Activated B cell treated with CpG ODN at 0.5 μM for 24 hours (primary cell): ENCODE measurements at places on chromosomes 2 and 18. TPM values are rescaled to one million over a fixed set of nuclear protein-coding genes. Genes with fewer than 3 reads are reported as not detected.

The PRKRA gene
- total RNA-seq, result 49.6 and 61.3 TPM in 2 replicates

DNA sequence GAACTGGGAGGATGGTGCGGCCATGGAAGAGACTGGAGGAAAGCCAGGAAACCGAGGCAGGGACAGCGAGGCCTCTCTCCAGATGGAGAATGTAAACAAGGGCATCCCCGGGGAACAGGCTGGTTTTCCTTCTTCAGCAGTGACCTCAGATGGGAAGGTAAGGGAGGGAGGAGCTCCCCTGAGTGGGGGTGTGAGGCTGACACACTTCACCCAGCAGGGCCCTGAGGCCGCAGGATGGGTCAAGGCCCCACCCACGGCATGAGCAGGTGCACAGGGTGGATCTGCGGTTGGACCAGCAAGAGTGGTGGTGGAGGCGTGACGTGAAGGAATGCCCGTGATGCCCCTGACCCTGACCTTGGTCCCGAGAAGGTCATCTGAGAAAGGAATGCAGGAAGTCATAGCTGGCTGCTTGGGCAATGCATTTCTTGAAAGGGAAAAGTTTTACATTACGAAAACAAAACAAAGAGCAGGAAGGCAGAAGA lies 48.1 kb downstream of the ADCY3 start:
- H3K27me3 ChIP-seq, result no peaks in the 10 kb centered on the region
- H3K4me1 ChIP-seq, result no peaks in the 10 kb centered on the region
- DNase-seq, result no peak
- H3K4me3 ChIP-seq, result no peak overlapping the region
- no peak overlapping the region for H3K27ac ChIP-seq

DNA sequence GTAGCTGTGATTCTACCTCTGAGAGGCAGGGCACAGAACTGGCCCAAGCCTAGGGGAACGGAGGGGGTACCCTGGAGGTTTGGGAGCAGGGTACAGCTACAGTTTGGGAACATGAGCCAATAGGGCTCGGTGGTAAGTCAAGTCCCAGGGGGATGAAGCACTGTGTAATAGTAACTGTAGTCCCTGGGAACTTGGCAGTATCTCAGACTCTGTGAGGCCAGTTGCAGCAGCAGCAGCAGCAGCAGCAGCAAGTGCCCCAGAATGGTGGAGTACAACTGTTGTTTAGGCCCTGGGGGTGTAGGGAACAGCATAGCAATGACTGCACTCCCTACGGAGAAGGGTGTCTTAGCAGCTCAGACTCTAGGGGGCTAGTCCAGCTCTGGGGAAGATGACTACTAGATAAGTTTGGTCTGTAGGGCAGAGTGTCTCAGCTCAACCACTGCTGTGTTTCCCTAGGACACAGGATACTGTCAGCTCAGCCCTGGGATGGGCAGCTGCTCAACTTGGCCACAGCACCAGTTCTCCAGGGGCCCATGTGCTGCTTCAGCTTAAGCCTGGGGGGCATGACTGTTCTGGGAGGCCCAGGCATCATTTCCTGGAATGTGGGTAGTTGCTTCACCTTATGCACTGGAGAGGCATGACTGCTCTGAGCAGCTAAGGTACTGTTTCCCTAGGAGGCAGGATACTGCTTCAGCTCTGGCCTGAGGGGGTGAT lies 20.5 kb downstream of the CARF start:
- no peak overlapping the region for H3K27ac ChIP-seq
- no peak overlapping the region for H3K4me3 ChIP-seq
- no peaks in the 10 kb centered on the region for H3K27me3 ChIP-seq
- peaks cover 53% of the 10 kb centered on the region for H3K36me3 ChIP-seq
- H3K4me1 ChIP-seq, result no peaks in the 10 kb centered on the region

- no peak overlapping the region for H3K4me3 ChIP-seq
- H3K27me3 ChIP-seq, result no peaks in the 10 kb centered on the region
- H3K27ac ChIP-seq, result no peak overlapping the region
- DNase-seq, result no peak
- H3K4me1 ChIP-seq, result no peaks in the 10 kb centered on the region
These were observed 88.9 kb downstream of the ASXL3 start for GRCh38 chr18:33666915-33667314.

GRCh38 chr18:6961331-6961730 lies 156.3 kb downstream of the LAMA1 start:
- no peaks in the 10 kb centered on the region for H3K27me3 ChIP-seq
- DNase-seq, result no peak
- H3K4me3 ChIP-seq, result no peak overlapping the region

- no peak for DNase-seq
- H3K27me3 ChIP-seq, result peaks cover 33% of the 10 kb centered on the region
- no peaks in the 10 kb centered on the region for H3K36me3 ChIP-seq
- no peak overlapping the region for H3K27ac ChIP-seq
- H3K4me1 ChIP-seq, result peaks cover 21% of the 10 kb centered on the region
These were observed 49.2 kb upstream of the PDIA6 start for GRCh38 chr2:10861765-10862164.

The KCNG2 gene
- total RNA-seq, result not detected in 2 replicates

- peaks cover 3% of the 10 kb centered on the region for H3K27me3 ChIP-seq
- no peak overlapping the region for H3K27ac ChIP-seq
- no peak for DNase-seq
These were observed 228.3 kb downstream of the LDLRAD4 start for GRCh38 chr18:13446610-13447461.

- H3K36me3 ChIP-seq, result peaks cover 18% of the 10 kb centered on the region
- H3K4me3 ChIP-seq, result peak overlapping the region; percentile 96
- peak overlapping the region; percentile 95 for H3K27ac ChIP-seq
- H3K4me1 ChIP-seq, result peaks cover 24% of the 10 kb centered on the region
These were observed 339 bp downstream of the ACAA2 start for GRCh38 chr18:49813069-49813318.

- no peak overlapping the region for H3K4me3 ChIP-seq
- no peaks in the 10 kb centered on the region for H3K36me3 ChIP-seq
- no peaks in the 10 kb centered on the region for H3K27me3 ChIP-seq
These were observed 402.6 kb downstream of the ALK start for GRCh38 chr2:29518646-29519337.

The C2orf80 gene
- not detected in 2 replicates for total RNA-seq

GRCh38 chr18:68417166-68417799 lies 297.6 kb downstream of the TMX3 start:
- no peaks in the 10 kb centered on the region for H3K27me3 ChIP-seq
- H3K27ac ChIP-seq, result no peak overlapping the region
- H3K4me1 ChIP-seq, result no peaks in the 10 kb centered on the region
- H3K4me3 ChIP-seq, result no peak overlapping the region
- no peak for DNase-seq

DNA sequence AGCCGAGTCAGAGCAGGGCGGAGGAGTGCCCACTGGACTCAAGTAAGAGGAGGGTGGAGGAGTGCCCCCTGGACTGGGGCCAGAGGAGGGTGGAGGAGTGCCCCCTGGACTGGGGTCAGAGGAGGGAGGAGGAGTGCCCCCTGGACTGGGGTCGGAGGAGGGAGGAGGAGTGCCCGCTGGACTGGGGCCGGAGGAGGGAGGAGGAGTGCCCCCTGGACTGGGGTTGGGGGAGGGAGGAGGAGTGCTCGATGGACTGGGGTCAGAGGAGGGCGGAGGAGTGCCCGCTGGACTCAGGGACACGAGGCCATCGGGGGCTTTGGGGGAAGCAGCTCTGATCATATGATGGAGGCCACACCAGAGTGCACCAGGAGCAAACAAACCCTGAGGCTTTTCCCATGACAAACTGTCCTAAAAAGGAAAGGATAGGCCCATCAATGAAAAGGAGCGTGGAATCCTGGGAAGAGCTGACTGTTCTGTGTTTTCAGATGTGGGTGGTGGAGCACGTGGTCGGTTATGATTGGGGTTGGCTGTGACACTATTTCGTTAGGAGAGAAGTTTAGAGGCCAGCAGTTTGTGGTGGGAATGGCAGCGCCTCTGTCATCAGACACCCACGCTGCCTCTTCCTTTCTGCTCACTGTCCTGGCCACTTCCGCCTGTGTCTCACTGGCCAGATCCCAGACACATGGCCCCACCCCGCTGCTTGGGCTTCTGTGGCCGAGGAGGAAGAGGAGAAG lies 24.5 kb upstream of the HPCAL1 start:
- DNase-seq, result no peak
- no peak overlapping the region for H3K4me3 ChIP-seq
- peaks cover 3% of the 10 kb centered on the region for H3K27me3 ChIP-seq
- no peak overlapping the region for H3K27ac ChIP-seq
- no peaks in the 10 kb centered on the region for H3K4me1 ChIP-seq
- H3K36me3 ChIP-seq, result no peaks in the 10 kb centered on the region

GRCh38 chr18:63238693-63239075 lies 80.9 kb downstream of the BCL2 start:
- no peak overlapping the region for H3K27ac ChIP-seq
- peaks cover 36% of the 10 kb centered on the region for H3K4me1 ChIP-seq
- no peaks in the 10 kb centered on the region for H3K27me3 ChIP-seq
- no peak for DNase-seq
- H3K4me3 ChIP-seq, result no peak overlapping the region

- H3K4me1 ChIP-seq, result peaks cover 40% of the 10 kb centered on the region
- H3K36me3 ChIP-seq, result peaks cover 42% of the 10 kb centered on the region
- no peak overlapping the region for H3K4me3 ChIP-seq
- DNase-seq, result no peak
These were observed 2.3 kb upstream of the TMEM150A start for GRCh38 chr2:85604568-85605339.

- no peaks in the 10 kb centered on the region for H3K36me3 ChIP-seq
- no peak overlapping the region for H3K4me3 ChIP-seq
- H3K4me1 ChIP-seq, result no peaks in the 10 kb centered on the region
- H3K27me3 ChIP-seq, result peaks cover 2% of the 10 kb centered on the region
- H3K27ac ChIP-seq, result no peak overlapping the region
These were observed 135.2 kb upstream of the RBMS1 start for GRCh38 chr2:160628811-160629210.

- H3K4me1 ChIP-seq, result peaks cover 8% of the 10 kb centered on the region
- H3K4me3 ChIP-seq, result no peak overlapping the region
- H3K36me3 ChIP-seq, result peaks cover 85% of the 10 kb centered on the region
- no peak overlapping the region for H3K27ac ChIP-seq
- no peaks in the 10 kb centered on the region for H3K27me3 ChIP-seq
These were observed 39.9 kb downstream of the PLEKHB2 start for GRCh38 chr2:131145040-131145439.

GRCh38 chr2:230866756-230867523 lies 2.2 kb downstream of the ITM2C start:
- H3K27ac ChIP-seq, result peak overlapping the region; percentile 70
- peaks cover 4% of the 10 kb centered on the region for H3K36me3 ChIP-seq
- peak overlapping the region; percentile 60 for H3K4me3 ChIP-seq
- peaks cover 70% of the 10 kb centered on the region for H3K4me1 ChIP-seq
- H3K27me3 ChIP-seq, result no peaks in the 10 kb centered on the region

DNA sequence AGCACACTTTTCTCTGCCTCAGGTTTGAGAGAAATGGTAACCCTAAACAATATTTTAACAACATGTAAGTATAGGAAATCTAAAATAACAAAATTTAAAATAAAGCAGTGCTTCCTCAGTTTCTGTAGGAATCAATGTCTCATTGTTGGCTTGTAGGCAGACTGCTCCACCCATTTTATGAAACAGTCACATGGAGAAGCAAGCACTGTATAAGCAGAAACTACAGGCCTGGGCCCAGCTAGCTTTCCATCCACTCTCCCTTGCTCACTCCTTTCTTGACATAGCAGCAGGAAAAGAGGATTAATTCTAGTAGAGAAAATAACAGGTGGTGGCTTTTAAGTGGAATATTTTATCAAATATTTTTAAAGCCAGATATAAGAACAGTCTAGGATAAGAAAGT lies 97.2 kb downstream of the PLEKHM3 start:
- H3K36me3 ChIP-seq, result peaks cover 39% of the 10 kb centered on the region
- no peaks in the 10 kb centered on the region for H3K4me1 ChIP-seq
- H3K27ac ChIP-seq, result no peak overlapping the region
- no peak overlapping the region for H3K4me3 ChIP-seq

The CDCA7 gene
- total RNA-seq, result 4.9 and 6.3 TPM in 2 replicates

DNA sequence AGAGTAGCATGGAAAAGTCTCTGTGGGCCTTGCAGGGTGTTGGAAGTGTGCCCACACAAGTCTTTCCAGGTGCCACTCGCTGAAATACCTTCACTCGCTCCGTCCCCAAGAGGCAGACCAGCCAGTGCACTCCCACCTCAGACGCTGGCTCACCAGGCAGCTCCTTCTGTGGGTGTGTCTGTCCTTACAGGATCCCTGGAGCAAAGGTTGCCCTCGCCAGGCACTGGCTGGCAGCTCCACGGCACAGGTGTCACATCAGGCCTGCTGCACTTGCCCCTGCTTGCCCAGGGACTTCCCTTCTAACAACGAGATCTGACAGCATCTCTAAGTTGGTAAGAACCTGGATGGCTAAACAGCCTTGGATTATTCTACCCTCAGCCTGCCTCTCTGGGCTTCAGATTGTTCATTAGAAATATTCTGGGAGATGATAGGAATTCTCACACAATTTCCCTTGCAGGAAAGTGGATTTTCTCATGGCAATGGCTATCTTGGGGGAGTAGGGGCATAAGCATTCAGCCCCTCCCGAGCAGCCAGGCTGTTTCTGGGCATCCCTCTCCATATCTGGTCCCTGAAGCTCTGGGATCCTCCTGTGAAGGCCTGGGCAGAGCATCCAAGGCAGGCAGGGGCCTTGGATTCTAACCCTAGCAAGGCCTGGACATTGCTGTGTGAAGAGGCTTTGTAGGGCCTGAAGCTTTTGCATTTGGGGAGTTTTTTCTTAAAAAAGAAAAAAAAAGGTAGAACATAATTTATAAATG lies 262.1 kb downstream of the MYCN start:
- no peaks in the 10 kb centered on the region for H3K27me3 ChIP-seq
- H3K27ac ChIP-seq, result no peak overlapping the region
- no peak for DNase-seq
- H3K36me3 ChIP-seq, result no peaks in the 10 kb centered on the region
- H3K4me1 ChIP-seq, result no peaks in the 10 kb centered on the region

DNA sequence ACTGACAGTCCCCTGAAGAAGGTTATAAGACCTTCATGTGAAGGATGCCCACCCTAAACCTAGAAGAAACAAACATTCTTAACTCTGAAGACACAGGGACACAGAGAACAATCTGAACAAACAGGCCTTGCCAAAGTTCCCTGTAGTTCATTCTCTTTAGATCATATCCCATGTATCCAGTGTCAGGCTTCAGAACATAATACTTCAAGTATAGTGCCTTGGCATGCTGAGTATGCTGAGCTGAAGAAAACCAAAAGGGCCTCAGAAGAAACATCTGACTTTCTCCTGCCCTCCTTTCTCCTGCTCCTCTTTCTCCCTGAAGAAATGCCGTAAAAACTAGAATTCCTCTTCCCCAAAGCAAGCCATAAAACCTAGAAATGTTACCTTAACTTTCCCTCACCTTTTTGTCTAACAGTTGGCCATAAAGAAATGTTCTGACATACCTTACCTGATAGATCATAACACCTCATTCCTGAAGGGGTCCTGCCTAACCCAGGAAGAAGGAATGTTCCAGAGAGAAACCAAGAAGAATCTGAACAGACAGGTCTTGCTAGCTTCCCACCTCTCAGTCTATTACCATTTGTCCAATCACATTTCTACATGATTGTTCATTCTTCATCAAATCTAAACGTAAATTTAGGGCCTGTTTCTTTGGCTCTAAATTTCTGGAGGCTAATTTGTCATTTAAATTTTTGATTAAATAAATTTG lies 160.1 kb upstream of the ZC3H15 start:
- H3K27ac ChIP-seq, result no peak overlapping the region
- H3K36me3 ChIP-seq, result peaks cover 2% of the 10 kb centered on the region
- H3K4me3 ChIP-seq, result no peak overlapping the region
- no peaks in the 10 kb centered on the region for H3K4me1 ChIP-seq

The CCDC68 gene
- 0.24 and 0.33 TPM in 2 replicates for total RNA-seq

The SEPTIN2 gene
- total RNA-seq, result 238 and 251 TPM in 2 replicates

- peaks cover 4% of the 10 kb centered on the region for H3K27me3 ChIP-seq
- peaks cover 8% of the 10 kb centered on the region for H3K4me1 ChIP-seq
These were observed 522.0 kb downstream of the PLCL1 start for GRCh38 chr2:198326431-198326830.

The KRTCAP3 gene
- total RNA-seq, result 6.3 and 10.0 TPM in 2 replicates

- H3K4me3 ChIP-seq, result no peak overlapping the region
- H3K27ac ChIP-seq, result no peak overlapping the region
- DNase-seq, result no peak
- no peaks in the 10 kb centered on the region for H3K27me3 ChIP-seq
- no peaks in the 10 kb centered on the region for H3K36me3 ChIP-seq
These were observed 18.7 kb upstream of the IMPA2 start for GRCh38 chr18:11962597-11962996.

The UGT1A6 gene
- total RNA-seq, result not detected in 2 replicates
